ENCODE measurements at places on chromosomes 5 and 9. TPM values are rescaled to one million over a fixed set of nuclear protein-coding genes. Genes with fewer than 3 reads are reported as not detected.

- DNase-seq: no peak
These were observed 94.2 kb downstream of the DPYSL3 start for GRCh38 chr5:147415651-147416050.

- DNase-seq: no peak
These were observed 375.6 kb upstream of the CLINT1 start for GRCh38 chr5:158234323-158235158.

The PHF24 gene
- total RNA-seq: 0.06 TPM

GRCh38 chr5:12022444-12022843 is 118.2 kb upstream of the CTNND2 start:
- no peak for DNase-seq

GRCh38 chr5:143165049-143165880 is 238.2 kb downstream of the NR3C1 start:
- DNase-seq: no peak

- peak; percentile 18 for DNase-seq
These were observed 91.2 kb downstream of the RFK start for GRCh38 chr9:76302947-76303550.

DNA sequence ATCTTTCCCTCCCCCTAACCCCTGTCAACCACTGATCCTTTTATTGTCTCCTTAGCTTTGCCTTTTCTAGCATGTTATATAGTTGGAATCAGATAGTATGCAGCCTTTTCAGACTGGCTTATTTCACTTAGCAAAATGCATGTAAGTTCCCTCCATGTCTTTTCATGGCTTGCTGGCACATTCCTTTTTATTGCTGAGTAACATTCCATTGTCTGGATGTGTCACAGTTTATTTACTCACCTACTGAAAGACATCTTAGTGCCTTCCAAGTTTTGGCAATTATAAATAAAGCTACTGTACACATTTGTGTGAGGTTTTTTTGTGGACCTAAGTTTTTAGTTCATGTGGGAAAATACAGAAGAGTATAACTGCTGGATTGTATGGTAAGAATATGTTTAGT is 230.1 kb downstream of the PBX3 start:
- no peak for DNase-seq
